ENCODE measurements at places on chromosomes 2 and 18.
A peak's percentile ranks its signal among the peaks of the same experiment; 100 is the strongest.

DNA sequence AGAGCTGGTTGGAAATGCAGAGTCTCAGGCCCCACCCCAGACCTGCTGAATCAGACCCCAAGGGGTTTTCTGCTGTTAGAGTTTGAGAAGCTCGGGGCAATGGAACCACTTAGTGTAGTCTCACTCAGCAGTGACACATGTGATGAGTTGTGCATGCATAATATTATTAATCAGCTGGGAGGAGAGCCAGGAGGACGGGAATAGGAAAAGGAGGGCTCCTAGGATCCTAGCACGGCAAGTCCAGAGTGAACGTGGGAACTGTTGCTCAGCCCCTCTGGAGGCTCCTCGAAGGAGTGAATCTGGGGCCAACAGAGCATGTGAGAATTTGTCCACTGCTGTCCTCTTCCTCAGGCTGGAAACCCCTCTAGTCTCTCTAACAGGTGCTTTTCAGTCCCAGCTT, 87.1 kb downstream of the HS1BP3 start:
- DNase-seq = peak; percentile 80

DNA sequence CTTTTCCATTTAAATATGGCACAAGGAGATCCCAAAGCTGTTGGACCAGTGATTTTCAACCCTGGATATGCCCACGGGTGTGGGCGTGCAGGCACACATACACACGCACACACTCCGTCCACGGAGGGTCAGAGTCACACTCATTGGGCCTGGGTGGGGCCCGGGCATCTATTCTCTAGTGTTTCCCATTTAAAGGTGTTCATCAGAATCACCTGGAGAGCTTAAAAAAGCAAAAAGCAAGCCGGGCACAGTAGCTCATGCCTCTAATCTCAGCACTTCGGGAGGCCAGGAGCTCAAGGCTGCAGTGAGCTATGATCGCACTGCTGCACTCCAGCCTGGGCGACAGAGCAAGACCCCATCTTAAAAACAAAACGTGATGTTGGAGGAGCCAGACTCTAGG, 329.0 kb downstream of the GBX2 start:
- DNase-seq = no peak

GRCh38 chr2:47457268-47457667, 54.3 kb downstream of the MSH2 start:
- no peak for DNase-seq

- DNase-seq = peak; percentile 3
These were observed 417.4 kb downstream of the LPIN1 start for GRCh38 chr2:12163866-12164265.
